ENCODE measurements at places on chromosomes 2 and 18.

DNA sequence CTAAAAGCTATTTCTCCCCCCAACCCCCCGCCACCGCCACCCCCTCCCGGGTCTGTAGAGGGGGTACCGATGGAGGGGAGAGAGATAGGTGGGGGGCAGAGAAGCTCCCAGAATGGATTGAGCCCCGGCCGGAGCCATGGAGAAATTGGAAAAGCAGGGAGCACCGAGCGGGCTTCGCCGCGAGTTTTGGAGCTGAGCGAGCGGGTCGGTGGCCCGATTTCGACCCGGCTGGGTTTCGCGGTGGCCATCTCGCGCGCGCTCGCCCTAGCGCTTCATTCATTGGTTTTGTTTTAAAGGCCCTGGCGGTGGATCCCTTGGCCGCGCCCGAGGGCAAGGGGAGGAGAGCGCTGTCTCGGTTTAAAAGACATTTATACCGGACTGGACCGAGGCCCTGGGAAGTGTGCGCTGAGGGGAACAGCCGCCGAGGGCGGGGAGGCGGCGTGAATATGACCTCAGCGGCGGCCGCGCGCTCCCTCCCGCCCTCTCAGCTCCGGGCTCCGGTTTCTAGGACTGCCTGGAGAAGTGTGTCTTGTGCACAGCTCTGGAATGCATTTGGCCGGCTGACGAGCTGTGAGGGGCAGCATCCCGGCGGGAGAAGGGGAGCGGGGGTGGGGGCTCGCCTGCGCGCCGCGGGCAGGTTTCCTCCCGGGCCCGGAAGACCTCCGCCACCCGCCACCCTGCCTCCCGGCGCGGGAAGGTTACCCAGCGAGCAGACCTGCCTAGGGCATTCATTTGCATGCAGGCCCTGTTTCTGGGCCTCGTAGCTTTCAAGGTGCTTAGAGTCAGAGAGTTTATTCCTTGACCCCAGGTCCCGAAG is 1.7 kb upstream of the SMAD7 start:
- peak overlapping the region; percentile 83 for H3K4me3 ChIP-seq
- no peaks in the 10 kb centered on the region for H3K27me3 ChIP-seq
- peaks cover 20% of the 10 kb centered on the region for H3K36me3 ChIP-seq
- peaks cover 4% of the 10 kb centered on the region for H3K4me1 ChIP-seq
- DNase-seq, result peak; percentile 94
- H3K27ac ChIP-seq, result peak overlapping the region; percentile 99

- H3K36me3 ChIP-seq, result no peaks in the 10 kb centered on the region
- DNase-seq, result no peak
- no peaks in the 10 kb centered on the region for H3K27me3 ChIP-seq
Measured at GRCh38 chr2:184577743-184578142, 20.6 kb upstream of the ZNF804A start.

- no peak overlapping the region for H3K27ac ChIP-seq
- no peak for DNase-seq
- peaks cover 31% of the 10 kb centered on the region for H3K27me3 ChIP-seq
- no peaks in the 10 kb centered on the region for H3K36me3 ChIP-seq
- H3K4me3 ChIP-seq, result peak overlapping the region; percentile 74
Measured at GRCh38 chr2:20667151-20667530, 197 bp downstream of the GDF7 start.

GRCh38 chr2:85308896-85309555 is 18.8 kb downstream of the TGOLN2 start:
- H3K4me1 ChIP-seq, result peaks cover 24% of the 10 kb centered on the region
- peaks cover 52% of the 10 kb centered on the region for H3K36me3 ChIP-seq
- no peaks in the 10 kb centered on the region for H3K27me3 ChIP-seq
- DNase-seq, result peak; percentile 28
- peak overlapping the region; percentile 7 for H3K27ac ChIP-seq
- no peak overlapping the region for H3K4me3 ChIP-seq

- DNase-seq, result no peak
- no peak overlapping the region for H3K27ac ChIP-seq
- H3K4me1 ChIP-seq, result no peaks in the 10 kb centered on the region
- H3K4me3 ChIP-seq, result no peak overlapping the region
- no peaks in the 10 kb centered on the region for H3K36me3 ChIP-seq
Measured at GRCh38 chr2:236632295-236633218, 62.9 kb downstream of the ACKR3 start.

- peaks cover 24% of the 10 kb centered on the region for H3K4me1 ChIP-seq
- H3K36me3 ChIP-seq, result peaks cover 31% of the 10 kb centered on the region
- H3K27me3 ChIP-seq, result no peaks in the 10 kb centered on the region
- peak overlapping the region; percentile 84 for H3K27ac ChIP-seq
- peak; percentile 67 for DNase-seq
- peak overlapping the region; percentile 74 for H3K4me3 ChIP-seq
Measured at GRCh38 chr2:25251422-25252273, 83.3 kb upstream of the POMC start.

GRCh38 chr2:152084076-152084475 is 14.8 kb downstream of the CACNB4 start:
- no peak for DNase-seq
- no peak overlapping the region for H3K27ac ChIP-seq
- no peaks in the 10 kb centered on the region for H3K4me1 ChIP-seq
- H3K36me3 ChIP-seq, result no peaks in the 10 kb centered on the region
- H3K27me3 ChIP-seq, result peaks cover 2% of the 10 kb centered on the region
- H3K4me3 ChIP-seq, result no peak overlapping the region

GRCh38 chr2:69624611-69625010 is 18.9 kb downstream of the AAK1 start:
- no peak for DNase-seq
- H3K4me3 ChIP-seq, result no peak overlapping the region
- peaks cover 3% of the 10 kb centered on the region for H3K4me1 ChIP-seq
- H3K27ac ChIP-seq, result no peak overlapping the region
- no peaks in the 10 kb centered on the region for H3K27me3 ChIP-seq
- H3K36me3 ChIP-seq, result peaks cover 8% of the 10 kb centered on the region

- peaks cover 26% of the 10 kb centered on the region for H3K4me1 ChIP-seq
- peaks cover 91% of the 10 kb centered on the region for H3K27me3 ChIP-seq
- H3K36me3 ChIP-seq, result no peaks in the 10 kb centered on the region
- no peak overlapping the region for H3K4me3 ChIP-seq
Measured at GRCh38 chr2:26847307-26847654, 651 bp upstream of the DPYSL5 start.

GRCh38 chr2:10762651-10763460 is 41.4 kb downstream of the ATP6V1C2 start:
- H3K4me1 ChIP-seq, result no peaks in the 10 kb centered on the region
- H3K36me3 ChIP-seq, result no peaks in the 10 kb centered on the region
- H3K27ac ChIP-seq, result no peak overlapping the region
- peaks cover 42% of the 10 kb centered on the region for H3K27me3 ChIP-seq
- no peak for DNase-seq

DNA sequence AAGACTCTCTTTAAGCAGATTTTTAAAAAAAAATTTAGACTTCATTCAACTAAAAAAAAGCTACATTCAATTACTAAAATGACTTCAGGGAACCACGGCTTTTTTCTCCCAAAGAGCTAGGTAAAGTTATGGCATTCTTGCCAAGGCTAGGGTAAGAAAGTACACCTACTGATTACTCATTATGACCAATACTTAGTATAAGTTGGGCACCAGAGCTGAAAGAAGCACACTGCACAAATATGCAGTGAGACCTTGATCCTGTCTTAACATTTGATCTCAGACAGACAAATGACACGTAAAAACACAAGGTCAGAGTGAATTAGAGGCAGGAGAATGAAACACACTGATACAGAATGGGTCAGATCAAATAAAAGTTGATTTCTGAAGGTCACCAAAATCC is 88.7 kb downstream of the THADA start:
- no peak overlapping the region for H3K4me3 ChIP-seq
- H3K4me1 ChIP-seq, result no peaks in the 10 kb centered on the region
- no peaks in the 10 kb centered on the region for H3K27me3 ChIP-seq
- no peak for DNase-seq

DNA sequence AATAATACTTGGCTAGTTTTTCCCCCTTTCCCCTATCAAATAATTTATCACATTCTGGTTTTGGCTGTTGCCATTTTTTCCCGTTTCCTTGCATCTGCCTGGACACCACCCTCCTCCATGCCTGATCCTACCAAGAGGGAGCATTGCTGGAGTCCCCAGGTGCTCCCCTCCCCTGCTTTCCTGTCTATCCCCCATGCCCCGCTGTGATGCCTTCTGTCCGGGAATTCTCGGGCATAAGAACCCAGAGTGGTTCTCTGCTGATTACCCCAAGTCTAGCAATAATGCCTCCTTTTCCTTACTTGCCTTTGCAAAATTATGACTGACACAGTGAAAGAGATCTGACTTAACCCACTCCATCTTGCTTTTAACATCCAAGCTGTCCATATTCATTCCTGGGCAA is 248.0 kb upstream of the PXDN start:
- H3K4me3 ChIP-seq, result no peak overlapping the region
- H3K4me1 ChIP-seq, result peaks cover 27% of the 10 kb centered on the region
- H3K27me3 ChIP-seq, result peaks cover 20% of the 10 kb centered on the region
- no peak for DNase-seq
- H3K36me3 ChIP-seq, result no peaks in the 10 kb centered on the region
- H3K27ac ChIP-seq, result no peak overlapping the region
